ENCODE measurements at places on chromosomes 3 and 15. TPM values are rescaled to one million over a fixed set of nuclear protein-coding genes. Genes with fewer than 3 reads are reported as not detected.

DNA sequence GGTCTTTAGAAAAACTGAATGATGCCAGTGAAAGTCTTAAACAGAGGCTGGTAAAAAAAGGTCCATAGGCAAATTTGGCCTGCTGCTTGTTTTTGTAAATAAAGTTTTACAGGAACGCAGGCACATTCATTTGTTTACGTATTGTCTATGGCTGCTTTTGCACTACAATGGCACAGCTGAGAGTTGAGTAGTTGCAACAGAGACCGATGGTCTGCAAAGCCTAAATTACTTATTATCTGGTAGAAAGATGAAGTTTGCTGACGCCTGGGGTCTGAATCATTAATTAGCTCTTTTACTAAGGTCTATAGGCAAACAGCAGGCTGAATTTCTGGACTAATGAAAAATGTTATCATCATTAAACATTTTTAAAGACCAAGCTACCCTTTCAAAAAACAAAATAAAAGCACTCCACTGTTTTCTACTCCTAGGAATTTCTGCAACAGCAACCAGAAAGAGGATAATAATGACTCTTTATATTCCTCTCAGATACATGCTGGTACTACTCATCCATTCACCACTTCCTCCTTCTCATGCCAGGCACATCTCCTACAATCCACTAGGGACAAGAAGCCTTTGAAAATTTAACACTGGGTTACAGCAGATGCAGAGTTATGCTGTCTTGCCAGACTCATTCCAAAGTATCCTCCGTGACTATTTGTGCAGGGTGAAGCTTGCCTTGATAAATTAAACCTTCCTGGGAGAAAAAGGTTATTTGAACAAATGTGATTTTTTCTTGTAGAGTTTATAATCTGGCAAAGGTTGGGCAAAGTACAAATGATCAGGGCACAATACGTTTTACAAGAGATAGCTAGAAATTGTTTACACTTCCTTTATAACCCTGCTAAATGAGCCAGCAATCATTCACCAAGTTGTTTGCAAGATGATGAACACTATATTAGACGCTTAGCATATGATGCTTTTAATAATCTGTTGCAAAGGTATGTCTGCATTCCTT, 6.0 kb downstream of the GATM start:
- no peak for DNase-seq

DNA sequence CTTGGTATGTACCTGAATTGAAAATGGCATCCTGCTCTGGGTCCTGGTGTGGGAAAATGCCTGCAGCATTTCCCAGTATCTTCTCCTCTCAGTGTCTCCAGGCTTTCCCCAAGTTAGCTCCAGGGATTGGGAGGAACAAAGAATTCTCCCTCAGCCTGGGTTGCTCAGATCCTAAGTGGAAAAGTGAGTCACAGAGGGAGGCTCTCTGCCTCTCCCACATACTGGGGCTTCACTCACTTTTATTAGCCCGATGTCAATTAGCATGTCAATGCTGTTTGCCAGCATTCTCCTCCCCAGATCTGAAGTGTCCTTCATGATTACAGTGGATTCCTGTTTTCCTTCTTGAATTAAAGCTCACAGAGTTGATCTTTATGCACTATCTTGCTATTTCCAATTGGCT, 655.0 kb downstream of the EPHA3 start:
- DNase-seq: no peak

DNA sequence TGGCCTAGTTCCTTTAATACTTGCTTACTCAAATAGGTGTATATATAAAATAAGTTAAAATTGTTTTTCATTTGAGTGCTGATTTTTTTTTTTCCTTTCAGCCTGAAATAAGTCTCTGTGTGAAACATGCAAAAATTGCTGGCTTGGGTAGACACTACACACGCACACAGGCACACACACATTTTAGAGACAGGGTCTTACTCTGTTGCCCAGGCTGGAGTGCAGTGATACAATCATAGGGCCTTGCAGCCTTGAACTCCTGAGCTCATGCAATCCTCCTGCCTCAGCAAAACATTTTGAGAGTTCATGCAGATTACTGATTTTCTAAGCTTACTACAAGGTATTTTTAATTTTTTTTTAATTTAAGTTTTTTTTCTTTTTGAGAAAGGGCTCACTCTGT, 12.7 kb upstream of the RFC4 start:
- DNase-seq: no peak

DNA sequence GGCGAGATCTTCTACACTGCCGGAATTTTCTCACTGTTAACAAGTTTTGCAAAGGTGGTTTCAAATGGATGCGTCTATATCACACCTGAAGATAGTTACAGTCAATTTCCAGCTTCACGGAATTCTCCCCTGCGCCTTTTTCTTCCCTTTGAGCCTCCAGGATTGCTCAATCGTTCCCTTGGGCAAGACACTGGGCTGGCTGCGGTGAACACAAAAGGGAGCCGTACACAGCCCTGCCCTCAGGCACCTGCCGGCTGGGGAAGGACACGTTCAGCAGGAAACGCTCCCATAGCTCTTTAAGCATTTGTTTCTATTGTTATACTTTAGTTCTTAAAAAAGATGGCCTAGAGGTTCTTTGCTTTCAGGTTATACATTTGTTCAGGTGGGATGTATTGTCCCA, 85.7 kb downstream of the C3orf70 start:
- DNase-seq: no peak

DNA sequence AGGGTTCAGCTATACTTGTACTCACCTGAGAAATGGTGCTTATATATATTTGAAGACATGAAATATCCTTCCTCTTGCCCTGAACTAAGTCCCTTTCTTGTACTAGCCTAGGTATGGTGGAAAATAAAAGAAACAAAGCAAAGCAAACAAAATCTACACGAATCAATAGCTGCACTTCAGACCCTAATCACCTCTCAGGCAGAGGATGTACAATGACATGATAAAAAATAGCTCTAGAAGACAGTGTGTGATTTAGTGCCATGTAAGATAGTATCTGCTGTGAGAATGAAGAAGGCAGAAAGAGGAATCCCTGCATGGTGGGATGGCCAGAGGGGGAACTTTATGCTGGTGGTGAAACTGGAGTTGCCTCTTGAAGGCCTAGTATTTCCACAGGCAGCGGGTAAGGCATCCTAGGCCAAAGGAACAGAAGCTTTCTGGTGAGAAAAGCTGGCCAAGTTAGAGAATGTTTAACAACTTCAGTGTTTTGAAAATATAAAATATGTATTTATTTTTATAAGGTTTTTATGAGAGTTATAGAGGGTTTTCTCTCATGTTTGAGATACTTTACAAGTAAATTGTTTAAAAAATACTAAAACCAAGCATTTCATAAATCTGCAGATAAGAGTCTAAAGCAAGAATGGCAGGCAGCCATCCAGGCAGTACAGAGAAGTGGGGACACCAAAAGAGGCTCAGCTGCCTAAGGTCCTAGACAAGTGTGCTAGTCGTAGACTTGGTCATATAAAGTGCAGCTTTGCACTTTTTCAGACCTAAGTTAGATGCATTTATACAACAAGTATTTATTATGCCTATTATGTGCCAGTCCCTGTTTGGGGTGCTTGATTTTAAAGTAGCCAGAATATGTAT, 14.9 kb downstream of the LEKR1 start:
- no peak for DNase-seq

DNA sequence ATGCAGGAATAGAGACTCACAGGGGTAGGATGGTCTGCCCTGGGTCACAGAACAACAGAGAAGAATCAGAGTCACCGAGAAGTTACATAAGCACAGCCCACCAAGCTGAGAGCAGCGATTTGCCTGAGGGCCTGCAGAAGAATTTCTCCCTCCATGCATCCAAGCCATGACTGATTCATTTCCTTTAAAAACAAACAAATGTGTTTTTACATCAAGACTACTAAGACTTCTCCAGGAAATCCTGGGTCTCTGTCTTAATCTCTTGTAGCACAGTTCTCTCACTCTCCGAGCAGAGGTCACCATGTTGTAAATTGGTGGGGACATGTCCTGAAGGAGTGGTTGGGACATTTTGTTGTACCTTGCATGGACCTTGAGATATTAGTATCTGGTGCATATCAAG, 159.8 kb downstream of the THSD4 start:
- peak; percentile 89 for DNase-seq

DNA sequence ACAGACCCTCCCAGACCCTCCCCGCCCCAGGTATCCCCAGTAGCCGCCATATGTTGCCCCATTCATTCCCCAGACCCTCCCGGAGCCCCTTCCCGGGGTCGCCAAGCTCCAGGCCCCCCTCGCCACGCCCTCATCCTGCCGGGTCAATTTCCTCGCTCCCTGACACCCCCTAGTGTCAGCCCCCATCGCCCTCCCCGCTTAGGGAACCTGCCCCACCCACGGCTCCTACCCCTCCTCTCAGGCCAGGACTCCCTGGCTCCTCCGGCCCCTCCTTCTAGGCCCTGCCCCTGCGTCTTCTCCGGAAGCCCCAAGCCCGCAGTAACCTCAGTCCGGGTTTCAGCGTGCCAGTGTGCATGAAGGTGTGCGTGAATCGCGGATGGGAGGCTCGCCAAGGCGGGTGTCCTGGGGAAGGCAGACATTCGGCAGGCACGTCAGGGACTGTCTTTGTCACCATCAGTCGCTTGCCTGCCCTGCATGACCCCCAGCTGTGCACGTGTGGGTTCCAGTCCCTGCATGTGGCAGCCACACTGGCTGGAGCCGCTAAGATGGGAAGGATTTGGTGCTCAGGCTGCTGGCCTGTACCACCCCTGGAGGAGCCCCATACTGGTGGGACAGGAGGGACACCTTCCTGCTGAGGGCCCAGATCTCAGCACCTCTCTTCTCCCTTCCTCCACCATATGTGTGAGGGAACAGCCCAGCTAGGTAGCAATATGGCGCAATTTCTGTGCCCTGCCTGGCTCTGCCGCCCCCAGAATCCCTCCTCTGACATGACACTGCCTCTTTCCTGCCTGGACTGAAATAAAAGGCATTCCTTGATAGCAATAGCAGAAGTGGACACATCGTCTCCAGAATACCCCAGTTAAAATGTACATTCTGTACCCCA, 693 bp downstream of the DISP2 start:
- DNase-seq: no peak

DNA sequence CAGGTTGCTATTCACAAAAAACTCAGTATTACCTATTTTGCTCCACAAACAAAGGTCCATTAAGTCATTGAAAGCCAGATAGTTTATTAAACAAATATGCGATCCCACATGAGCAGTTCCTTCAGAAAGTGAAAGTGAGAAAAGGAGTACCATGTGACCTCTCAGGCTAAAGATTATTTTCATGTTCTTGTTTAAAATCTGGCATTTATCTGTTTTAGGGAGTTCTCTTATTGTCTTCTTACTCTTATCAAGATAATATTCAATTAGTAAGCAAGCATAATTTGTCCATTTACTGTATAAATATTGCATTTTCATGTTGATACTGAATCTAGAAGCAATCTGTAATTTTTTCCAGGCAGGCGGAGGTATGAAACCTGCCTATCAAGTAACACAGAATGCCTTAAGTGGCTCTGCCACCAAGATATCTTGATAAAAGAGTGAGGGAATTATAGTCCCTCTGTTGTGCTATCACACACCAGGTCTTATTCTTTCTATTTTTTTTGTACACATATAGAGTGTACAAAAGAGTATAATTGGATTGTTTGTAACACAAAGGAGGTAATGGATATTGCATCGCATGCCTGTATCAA, 20.1 kb upstream of the PLSCR5 start:
- peak; percentile 22 for DNase-seq

GRCh38 chr3:16417945-16418739, 95.4 kb downstream of the RFTN1 start:
- DNase-seq: no peak

DNA sequence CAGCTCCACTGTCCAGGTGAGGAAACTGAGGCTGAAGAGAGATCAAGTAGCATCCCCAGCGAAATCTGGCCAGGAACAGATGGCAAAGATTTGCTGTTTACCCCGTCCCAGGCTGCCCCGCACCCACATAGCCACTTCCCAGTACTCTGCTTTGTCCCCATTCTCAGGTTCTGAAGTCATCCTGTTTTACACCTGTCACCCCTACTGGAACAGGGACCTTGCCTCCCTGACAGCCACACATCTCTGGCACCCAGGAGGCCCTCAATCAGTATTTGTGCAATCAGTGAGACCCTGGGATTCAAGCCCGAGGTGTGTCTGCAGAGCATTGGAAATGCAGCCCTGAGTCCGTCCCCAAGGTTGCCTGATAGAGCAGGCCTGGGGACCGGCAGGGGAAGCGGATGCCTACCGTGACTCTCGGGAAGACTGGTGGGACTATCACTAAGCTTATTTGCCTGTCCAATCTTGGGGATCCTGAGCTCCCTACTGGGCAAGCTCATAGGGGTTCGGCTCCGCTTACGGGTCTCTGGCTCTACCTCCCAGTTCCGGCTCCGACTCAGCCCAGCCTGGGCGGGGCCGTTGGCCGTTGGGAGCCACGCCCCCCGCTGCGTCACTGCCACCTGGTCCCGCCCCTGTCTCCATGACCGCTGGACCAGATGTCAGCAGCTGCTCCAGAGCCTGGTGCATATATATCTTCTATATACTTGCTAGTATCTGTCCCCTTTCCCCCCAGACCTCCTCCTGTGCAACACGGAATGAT, 17.5 kb upstream of the FANCD2 start:
- peak; percentile 14 for DNase-seq

DNA sequence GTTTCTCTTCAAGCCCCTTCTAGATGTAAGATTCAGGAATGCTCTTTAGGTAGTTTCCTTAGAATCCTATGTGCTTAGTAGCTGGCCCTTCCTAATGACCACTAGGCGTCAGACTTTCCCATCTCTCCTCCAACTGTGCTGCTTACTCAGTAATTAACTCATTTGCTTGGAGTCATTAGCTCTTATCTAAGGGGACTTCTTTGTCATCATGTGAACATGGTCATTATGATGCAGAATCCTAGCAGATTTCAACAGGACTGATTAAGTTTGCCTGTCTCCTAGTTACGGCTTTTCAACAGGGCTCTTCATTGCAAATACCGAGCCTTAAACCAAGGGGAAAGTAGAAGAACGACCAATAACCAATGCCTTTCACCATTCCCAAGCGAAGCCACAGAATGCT, 46.4 kb downstream of the GJD2 start:
- DNase-seq: peak; percentile 54

GRCh38 chr15:88865498-88866099, 29.7 kb downstream of the HAPLN3 start:
- no peak for DNase-seq

DNA sequence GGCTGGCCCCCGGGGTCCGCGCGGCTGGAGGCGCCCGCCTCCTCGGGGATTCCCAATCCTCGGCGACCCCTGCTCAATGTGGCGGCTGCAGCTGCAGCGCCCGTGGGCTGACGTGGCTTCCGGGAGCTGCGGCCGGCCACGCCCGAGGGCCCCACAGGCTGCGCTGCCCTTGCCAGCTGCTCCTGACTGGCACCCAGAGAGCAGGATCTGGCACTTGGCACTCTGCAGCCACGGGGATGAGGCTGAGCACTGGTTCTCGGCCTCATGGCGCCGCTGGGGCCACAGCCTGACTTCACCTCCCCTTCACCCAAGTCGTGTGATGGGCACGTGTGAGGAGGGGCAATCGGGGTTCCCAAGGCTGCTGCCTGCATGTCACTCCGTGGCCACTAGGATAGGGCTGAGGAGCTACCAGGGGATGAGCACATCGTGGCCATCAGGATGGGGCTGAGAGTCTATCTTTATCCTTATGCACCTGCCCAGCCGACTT, 267.8 kb upstream of the FRG2C start:
- no peak for DNase-seq

GRCh38 chr3:170864525-170865208, 5.3 kb downstream of the RPL22L1 start:
- DNase-seq: peak; percentile 22

The DNAJA4 gene
- total RNA-seq: 2.3 TPM

The GNAT1 gene
- total RNA-seq: not detected

The TMEM207 gene
- not detected for total RNA-seq

The MORC1 gene
- 0.02 TPM for total RNA-seq

The BSN gene
- total RNA-seq: 0.07 TPM

The BCL2A1 gene
- total RNA-seq: 0.69 TPM

The MKRN3 gene
- 9.3 TPM for total RNA-seq

Data from M059J (cell line).